ENCODE measurements at places on chromosomes 7 and 10.

GRCh38 chr7:92644406-92645113 lies 54.4 kb upstream of the FAM133B start:
- DNase-seq = no peak

GRCh38 chr7:44981035-44981706 lies 2.4 kb upstream of the MYO1G start:
- DNase-seq = no peak

DNA sequence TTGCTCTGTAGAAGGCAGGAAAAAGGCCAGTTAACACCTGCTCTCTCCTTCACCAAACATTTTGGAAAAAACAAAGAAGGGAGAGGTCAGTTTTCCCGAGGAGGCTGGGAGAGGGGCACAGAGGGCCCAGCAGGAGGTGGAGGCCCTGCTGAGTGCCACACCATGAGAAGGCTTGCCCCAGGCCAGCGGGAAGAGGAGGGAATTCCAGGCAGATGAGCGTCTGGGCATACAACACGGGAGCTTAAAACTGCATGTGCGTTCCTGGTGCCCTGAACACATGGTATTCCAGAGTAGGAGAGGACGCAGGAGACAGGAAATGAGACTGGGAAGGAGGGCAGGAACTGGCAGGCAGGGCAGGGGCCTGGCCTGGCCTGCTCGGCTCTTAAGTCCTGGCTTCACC lies 182.4 kb downstream of the CCDC3 start:
- no peak for DNase-seq

GRCh38 chr7:81710751-81711150 lies 59.1 kb downstream of the HGF start:
- DNase-seq = no peak

DNA sequence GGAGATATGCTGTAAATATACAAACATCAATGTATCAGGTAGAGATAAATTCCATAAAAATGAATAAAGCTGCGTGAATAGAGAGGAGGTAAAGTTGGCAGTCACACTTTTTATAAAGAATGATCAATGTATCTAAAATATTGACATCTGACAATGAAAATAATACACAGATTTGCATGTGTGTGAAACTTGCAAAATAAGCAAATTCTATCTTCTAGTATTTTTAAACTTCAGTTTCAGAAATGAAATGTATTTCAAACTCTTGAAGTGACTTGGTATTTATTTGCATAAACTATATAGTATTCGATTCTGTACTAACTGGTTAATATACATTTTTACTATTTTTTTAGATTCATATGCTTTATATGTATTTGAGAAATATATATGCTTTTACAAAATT lies 986.6 kb downstream of the CNTNAP2 start:
- DNase-seq = no peak

DNA sequence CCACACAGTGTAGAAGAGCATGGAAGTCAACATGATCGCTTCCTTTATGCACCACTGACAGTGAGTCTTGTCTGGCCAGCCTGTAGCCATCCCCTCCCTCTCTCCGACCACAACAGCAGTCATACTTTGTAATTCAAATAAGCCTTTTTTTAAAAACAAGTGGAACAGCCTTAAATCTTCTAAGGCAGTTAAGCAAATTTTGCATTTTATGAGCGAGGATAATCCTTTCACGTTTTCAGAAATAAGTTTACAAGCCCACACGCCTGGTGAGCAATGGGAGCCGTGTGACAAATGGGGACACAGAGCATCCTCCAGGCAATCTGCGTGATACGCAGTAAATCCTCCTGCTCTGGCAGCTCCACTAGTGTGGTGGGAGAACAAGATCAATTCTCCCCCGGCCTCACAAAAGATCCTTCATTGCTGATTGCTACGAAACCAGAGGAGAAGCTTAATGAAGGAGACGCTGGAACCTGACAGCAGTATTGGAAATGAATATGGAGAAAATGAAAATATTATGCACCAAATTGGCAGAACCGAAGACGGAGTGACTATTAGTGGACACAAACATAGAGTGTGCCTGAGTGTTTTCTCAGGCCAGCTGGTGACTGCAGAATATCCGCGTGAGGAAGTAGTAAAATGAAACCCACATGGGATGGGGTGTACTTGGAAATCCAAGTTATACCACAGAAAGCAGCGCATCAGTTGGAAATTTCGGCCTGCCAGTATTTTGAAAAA lies 104.2 kb upstream of the CDCA7L start:
- DNase-seq = no peak

- no peak for DNase-seq
Observed at GRCh38 chr7:48192996-48193395, 21.7 kb downstream of the ABCA13 start.

- DNase-seq = peak; percentile 1
Observed at GRCh38 chr10:107553470-107553869, 389.0 kb upstream of the SORCS1 start.

GRCh38 chr7:23558303-23558702 lies 26.5 kb upstream of the TRA2A start:
- DNase-seq = no peak

DNA sequence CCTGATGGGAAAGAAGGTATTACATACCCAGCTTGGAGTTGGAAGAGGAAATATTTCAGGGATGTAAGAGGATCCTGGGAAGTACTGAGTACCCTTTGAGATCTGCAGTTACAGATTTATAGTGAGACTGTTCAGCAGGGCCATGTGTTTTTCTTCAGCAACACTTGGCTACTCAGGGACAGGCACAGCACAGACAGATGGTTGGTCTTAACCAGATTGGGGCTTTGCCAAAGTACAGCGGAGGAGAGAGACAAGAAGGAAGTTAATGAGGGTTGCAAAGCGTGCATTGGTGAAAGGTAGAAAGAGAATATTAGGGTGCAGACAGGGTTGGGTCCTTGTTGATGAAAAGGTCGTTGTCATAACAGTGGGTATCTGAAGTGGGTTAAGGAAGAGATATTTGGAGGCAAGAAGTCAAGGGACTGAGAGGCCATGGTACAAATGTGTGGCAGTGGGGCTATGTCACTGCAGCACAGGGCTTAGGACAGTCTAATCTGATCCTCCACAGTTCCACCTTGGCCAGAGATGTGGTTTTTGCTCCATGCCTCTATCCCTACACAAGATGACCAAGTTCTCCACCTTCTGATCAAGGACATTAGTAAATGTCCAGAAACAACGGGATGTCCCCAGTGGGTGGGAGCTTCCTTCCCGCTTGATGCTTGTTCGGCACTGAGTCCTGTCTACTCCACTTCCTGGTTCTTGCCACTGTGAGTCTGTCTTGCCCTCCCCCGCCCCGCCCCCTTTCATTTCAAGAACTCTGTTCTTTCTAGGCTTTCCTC lies 18.9 kb upstream of the DNAJC1 start:
- no peak for DNase-seq

GRCh38 chr7:26369593-26369992 lies 77.9 kb downstream of the SNX10 start:
- DNase-seq = no peak

DNA sequence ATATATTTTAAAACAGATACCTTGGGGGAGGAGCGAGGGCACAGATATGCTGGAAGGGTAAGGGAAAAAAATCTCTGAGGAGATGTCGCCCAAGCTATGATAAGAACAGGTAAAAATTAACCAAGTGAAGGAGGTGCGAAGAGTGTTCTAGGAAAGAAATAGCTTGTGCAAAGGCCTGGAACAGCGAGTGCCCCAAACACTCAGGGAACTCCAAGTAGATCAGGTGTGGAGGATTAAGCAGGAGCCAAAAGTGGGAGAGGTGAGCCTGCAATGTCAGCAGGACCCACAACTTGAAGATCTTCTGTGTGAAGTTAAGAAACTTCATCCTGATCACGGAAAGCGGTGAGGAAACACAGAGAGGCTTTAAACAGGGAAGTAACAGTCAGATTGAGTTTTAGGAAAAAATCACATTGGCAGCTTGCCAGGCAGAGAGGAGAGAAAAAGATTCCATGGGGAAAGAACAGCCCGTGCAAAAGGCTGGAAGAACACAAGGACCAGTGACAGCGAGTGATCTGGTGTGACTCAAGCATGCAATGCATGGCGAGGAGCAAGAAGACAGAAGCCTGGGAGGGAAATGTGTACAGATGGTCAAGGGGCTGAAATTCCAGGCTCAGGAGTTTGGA lies 30.7 kb downstream of the FGF8 start:
- DNase-seq = no peak

DNA sequence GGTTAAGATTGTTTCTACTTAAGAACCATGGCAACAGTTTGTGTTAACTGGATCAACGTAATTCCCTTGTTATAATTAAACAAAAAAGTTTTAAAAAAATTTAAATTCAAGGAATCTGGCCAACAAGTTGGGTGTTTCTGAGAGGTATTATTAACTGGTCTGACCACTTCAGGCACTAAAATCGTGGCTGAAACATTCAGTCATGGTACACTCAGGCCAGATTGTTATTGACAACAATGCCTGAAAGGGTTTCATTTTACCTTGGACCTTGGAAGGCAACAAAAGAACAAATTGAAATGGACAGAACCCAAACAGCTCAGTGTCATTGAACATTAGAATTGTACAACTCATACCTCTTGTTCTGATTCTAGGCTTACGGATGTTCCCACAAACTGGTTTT lies 103.3 kb upstream of the ARMC3 start:
- DNase-seq = no peak

DNA sequence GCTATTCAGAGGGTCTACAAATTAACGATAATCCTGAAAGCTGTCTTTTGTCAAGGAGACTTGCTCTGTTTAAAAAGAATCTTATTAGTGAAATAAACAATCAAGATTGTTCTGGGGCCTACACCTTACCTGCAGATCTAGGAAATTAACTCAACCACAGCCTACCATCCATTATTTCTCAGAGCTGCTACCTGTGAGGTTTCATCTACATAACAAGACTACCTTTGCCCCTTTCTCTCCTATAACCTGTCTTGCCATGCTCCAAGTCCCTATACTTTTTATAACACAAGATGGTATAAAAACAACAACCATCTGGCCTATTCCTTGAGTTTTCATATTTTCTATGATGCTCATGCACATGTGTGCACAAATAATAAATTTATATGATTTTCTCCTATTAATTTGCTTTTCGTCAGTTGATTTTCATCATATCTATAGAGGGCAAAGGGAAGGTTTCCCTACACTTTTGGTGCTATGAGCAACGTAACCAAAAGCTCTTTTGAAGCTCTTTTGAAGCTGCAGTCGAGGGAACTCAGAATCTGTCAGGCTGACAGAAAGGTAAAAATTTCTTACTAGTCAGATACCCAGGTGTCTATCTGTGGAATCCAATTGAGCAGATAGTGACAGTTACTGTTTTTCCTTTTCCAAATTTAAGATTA lies 138.1 kb downstream of the CACNA2D1 start:
- DNase-seq = no peak

DNA sequence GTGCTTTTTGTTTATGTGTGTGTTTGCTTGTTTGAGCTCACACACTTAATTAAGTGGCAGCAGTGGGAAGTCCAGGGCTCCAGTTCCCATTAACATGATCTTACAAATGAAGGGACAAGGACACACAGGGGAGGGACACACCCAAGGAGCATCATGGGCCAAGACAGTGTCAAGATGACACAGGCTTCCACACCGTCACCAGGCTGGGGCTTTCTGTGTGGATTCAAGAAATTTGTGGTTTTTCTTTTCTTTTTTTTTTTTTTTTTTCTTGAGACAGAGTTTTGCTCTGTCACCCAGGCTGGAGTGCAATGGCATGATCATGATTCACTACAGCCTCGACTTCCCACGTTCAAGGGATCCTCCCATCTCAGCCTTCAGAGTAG lies 173.6 kb downstream of the KIAA1217 start:
- no peak for DNase-seq

GRCh38 chr10:124886195-124886594 lies 55.7 kb upstream of the ZRANB1 start:
- peak; percentile 39 for DNase-seq

DNA sequence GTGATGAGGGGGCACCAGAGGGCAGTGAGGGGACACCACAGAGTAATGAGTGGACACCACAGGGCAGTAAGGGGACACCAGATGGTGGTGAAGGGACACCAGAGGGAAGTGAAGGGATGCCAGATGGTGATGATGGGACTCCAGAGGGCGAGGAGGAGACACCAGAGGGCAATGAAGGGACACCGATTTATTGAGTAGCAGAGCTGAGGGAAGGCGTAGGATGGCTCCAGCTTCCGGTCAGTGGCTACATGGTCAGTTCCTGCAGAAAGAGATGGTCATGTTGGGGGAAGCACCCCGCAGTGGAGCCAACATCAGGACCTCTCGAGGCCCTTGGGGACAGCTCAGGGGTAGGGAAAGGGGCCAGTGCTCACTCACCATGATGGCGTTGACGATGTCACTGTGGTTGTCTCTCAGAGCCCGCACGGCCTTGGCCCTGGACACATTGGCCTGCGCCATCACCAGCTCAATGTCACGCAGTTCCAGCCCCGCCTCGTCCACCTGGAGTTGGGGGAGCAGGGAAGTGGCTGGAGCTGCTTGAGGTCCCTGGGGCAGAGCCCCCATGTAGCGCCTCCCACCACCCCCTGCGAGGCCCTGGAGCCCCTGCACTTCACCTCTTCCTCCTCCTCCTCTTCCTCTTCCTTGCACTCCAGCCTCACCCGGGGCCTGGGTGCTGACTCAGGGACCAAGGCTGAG lies 8.4 kb downstream of the NACAD start:
- DNase-seq = no peak
